ENCODE measurements at places on chromosomes 6 and 20. TPM values are rescaled to one million over a fixed set of nuclear protein-coding genes. Genes with fewer than 3 reads are reported as not detected.

- no peak overlapping the region for H3K4me3 ChIP-seq
- H3K36me3 ChIP-seq: no peaks in the 10 kb centered on the region
- DNase-seq: no peak
- no peaks in the 10 kb centered on the region for H3K4me1 ChIP-seq
- H3K27me3 ChIP-seq: no peaks in the 10 kb centered on the region
These were observed 10.2 kb upstream of the RCAN2 start for GRCh38 chr6:46501136-46502089.

Gene AKAP7
- 3.1 TPM for total RNA-seq

Gene HSPA12B
- not detected for total RNA-seq

Gene SRMS
- 3.2 TPM for total RNA-seq

Gene SOX18
- 3.3 TPM for total RNA-seq
